Kidney (tissue), 22 donors: ENCODE measurements at places on chromosomes 2 and 18.

- no peak for DNase-seq
Observed at GRCh38 chr2:8510519-8510918, 171.3 kb upstream of the ID2 start.

DNA sequence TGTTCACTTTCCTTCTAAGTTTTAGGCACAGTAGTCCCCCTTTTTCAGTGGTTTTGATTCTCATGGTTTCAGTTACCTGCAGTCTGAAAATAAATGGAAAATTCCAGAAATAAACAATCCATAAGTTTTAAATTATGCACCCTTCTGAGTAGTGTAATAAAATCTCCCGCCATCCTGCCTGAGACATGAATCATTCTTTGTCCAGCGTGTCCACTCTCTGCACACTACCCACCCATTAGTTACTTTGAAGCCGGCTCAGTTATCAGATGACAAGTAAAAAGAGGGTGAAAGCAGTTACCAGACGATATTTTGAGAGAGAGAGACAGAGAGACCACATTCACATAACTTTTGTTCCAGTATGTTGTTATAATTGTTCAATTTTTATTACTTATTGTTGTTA lies 400.5 kb downstream of the TMX3 start:
- no peak for DNase-seq

DNA sequence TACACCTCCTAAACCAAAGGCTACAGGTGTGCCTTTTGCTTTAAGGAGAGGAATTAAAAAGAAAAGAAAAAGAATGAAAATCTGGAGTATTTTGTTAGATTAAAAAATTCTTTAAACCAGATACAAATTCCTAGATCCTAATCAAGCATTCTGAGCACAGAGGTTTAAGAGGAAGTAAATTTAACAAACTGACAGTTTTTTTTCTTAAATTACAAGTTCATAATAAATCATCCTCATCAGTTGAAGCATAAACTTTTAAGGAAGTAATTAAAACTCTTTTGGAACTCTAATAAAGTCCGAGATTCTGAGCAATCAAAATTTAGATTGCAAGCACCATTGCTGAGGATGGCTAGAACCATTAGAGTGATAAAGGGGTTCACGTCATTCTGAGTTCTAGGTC lies 75.1 kb downstream of the POLE4 start:
- DNase-seq = no peak

DNA sequence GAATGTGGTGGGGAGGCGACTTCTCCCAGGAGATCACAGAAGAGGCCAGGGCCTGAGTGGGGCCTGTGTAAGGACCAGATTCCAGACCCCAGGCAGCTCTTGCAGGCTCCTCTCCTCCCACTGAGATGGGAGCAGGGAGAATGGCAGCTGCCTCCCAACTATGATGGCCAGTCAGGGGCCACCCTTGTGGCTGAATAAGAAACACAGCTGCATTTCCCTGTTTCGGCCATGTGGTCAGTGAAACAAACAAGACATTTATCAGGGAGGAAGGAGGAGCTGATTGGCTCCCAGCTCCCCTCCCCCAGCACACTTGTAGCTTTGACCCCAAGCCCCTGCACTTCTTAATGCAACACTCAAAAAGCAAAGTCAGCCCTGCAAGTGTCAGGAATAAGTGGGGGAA lies 143.5 kb downstream of the CELF4 start:
- DNase-seq = no peak

DNA sequence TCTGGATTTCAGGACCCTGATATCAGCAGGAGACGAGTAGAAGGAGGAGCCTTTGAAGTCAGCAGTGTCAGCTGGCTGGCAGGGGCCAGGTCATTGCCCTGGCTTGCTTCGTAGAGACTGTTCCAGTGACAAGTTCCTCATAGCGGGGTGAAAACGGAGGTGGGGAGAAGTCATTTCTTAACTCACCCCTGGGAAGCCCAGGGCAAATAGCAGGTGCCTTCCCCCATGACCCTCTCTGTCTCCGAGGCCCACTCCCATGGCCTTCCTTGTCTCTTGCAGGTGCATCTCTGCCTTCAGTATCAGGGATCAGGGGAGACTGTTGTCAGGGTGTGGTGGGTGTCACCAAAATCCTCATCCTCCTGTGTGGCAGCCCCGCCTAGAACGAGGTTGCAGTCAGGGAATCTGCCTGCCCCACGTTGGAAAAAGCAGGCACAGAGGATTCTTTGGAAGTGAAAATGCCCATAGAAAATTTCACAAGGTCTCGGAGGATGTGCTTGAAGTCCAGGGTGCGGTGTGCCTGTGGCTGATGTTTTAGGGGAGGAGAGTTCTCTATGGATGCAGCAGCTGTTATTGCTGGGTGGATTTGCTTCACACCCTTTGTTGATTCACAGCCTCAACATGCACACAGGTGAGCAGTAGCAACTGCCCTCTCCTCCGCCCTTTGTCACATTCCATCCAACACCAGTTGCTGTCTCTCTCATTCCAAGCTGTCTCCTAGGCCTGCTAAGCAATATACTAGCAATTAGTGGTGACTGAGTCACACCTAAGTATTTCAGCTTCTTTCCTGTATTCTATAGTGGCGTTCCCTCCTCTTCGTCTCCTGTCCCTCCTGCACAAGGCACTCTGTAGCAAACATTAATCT lies 142.6 kb upstream of the FHL2 start:
- DNase-seq = no peak

- DNase-seq = no peak
Observed at GRCh38 chr18:24052053-24052452, 37.5 kb downstream of the TTC39C start.
